Mesothelial cell of epicardium (in vitro differentiated cells): ENCODE measurements at places on chromosomes 12 and 14.

- DNase-seq: no peak
These were observed 34.8 kb downstream of the DUSP16 start for GRCh38 chr12:12527820-12528296.

DNA sequence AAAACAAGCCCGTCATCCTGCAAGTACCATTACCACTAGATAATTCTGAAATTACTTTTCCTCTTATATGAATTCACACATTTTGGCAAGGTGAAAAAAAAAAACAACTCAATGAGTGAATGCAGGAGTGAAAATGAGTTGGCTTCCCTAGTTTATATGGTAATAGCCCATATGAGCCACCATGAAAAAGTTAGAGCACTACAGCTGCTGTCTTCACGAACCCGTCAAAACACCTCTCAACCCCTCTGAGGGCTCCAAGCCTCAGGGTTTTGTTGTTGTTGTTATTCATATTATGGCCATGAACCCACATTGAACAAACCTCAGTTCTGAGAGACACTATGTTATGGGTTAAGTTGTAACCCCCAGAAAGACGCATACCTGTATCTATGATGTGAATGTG is 289.9 kb upstream of the CAND1 start:
- no peak for DNase-seq

DNA sequence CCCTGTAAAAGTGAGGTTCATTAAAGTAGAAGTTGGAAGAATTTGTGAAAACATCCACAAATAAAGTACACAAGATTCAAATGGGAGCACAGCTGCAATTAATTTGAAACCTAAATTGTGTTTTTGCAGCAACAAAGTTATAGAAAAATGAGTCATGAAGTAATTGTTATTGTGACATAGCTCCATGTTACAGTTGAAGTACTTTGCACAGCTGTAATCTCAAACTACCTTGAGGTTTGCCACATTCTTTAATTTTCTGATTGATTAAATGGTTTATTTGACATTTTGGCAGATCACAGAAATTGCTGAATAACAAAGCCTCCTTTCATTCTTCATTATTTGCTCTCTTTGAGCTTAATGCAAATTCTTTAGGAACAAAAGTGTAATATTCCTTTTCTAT is 111.3 kb downstream of the RMST start:
- no peak for DNase-seq

DNA sequence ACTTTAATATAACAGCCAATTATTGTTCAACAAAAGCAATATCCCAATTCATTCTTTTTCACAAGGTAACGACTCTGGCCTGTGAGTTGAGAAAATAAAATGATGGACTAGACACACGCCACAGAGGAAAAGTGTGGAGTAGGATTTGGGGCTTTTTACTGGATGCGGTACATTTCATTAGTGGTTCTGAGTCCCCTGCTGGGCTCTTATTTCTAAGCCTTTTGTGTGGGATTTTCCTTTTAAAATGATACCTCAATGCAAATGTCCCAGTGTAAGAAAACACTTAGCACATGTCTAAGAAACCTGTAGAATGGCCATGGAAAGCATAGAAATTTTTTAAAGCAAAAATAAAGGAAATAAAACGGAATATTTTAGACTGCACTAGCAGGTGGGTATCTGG is 73.4 kb downstream of the C12orf42 start:
- no peak for DNase-seq

DNA sequence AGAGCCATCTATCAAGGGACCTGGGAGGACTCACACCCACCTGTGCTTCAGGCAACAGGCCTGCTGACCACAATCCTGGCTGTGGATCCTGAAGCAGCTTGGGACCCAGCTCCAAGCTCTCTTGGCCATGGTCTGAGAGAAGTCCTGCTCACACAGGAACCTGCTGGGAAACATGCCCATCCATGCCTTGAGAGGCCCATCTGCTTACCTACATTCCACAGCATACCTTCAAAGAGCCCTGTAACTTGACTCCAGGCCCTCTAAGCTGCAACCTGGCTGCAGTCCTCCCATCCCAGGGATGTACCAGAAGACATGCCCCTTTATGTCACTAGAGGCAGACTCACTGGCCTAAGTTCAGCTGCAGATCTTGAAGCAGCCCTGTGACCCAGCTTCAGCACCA is 61.7 kb upstream of the AMIGO2 start:
- DNase-seq: no peak

DNA sequence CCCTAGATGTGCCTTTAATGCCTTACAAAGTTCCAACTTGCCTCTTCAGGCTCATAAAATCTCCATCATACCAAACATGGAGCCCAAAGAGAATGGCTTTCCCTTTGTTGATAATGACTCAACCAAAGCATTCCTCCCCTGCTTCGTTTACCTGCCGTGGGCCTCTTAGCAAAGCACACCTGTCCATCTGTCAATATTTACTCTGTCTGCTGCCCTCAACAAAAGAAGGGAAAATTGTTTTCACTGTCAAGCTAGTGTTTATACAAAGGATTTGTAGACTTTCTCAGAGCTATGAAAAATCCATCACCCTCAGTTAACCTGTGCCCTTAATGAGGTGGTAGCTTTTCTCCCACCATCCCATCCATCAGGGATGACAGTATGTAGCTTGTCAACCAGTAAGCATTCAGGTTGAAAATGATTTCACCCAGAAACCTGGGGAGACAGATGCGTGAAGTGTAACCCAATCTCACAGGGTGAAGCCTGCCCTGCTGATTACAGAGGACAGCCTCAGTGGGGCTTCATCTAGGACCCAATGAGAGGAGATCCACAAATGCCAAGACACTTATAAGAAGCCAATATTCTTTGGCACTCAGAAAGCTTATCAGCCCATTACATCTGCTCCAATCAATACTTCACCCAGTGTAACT is 278.1 kb downstream of the NUAK1 start:
- DNase-seq: no peak

GRCh38 chr12:130973906-130974305 is 20.2 kb downstream of the ADGRD1 start:
- no peak for DNase-seq

- DNase-seq: no peak
These were observed 1214.3 kb upstream of the TMEM132C start for GRCh38 chr12:127052511-127053232.

- no peak for DNase-seq
These were observed 107.5 kb downstream of the DAAM1 start for GRCh38 chr14:59295951-59296350.
